ENCODE measurements at places on chromosomes 4 and X. TPM values are rescaled to one million over a fixed set of nuclear protein-coding genes. Genes with fewer than 3 reads are reported as not detected.

The CXorf51B gene
- not detected for total RNA-seq

The TMEM144 gene
- 6.6 TPM for total RNA-seq

The STEEP1 gene
- total RNA-seq = 15.4 TPM

The STBD1 gene
- total RNA-seq = 2.0 TPM

The BEX1 gene
- not detected for total RNA-seq

The PAGE2 gene
- not detected for total RNA-seq

The DDX3X gene
- total RNA-seq = 126 TPM

The TBC1D19 gene
- 21.9 TPM for total RNA-seq

The GLOD5 gene
- not detected for total RNA-seq

The HERC5 gene
- total RNA-seq = 1.4 TPM

The HMX1 gene
- not detected for total RNA-seq

The HSD17B13 gene
- not detected for total RNA-seq

The GRIA3 gene
- total RNA-seq = 2.6 TPM

The SPANXN3 gene
- total RNA-seq = not detected

The ARR3 gene
- not detected for total RNA-seq

The ANXA3 gene
- 5.9 TPM for total RNA-seq

The EOLA1 gene
- 11.0 TPM for total RNA-seq

The CCNA2 gene
- total RNA-seq = 55.5 TPM

The GAGE1 gene
- total RNA-seq = not detected

The FAAH2 gene
- total RNA-seq = not detected

The SASH3 gene
- not detected for total RNA-seq

The IRF2 gene
- 22.9 TPM for total RNA-seq

The KLHL13 gene
- 2.9 TPM for total RNA-seq

The LIMCH1 gene
- total RNA-seq = 0.73 TPM

The FOXP3 gene
- not detected for total RNA-seq

The TRIML2 gene
- not detected for total RNA-seq

The H2BW2 gene
- total RNA-seq = not detected

The LEF1 gene
- total RNA-seq = 0.37 TPM

The DKK2 gene
- total RNA-seq = 0.39 TPM

The WDR19 gene
- 32.5 TPM for total RNA-seq

The CACNA1F gene
- not detected for total RNA-seq

The FUNDC1 gene
- total RNA-seq = 11.4 TPM

The DAPP1 gene
- not detected for total RNA-seq

The CYSLTR1 gene
- not detected for total RNA-seq

The RFC1 gene
- total RNA-seq = 37.8 TPM

The CLDN34 gene
- not detected for total RNA-seq

The CT45A5 gene
- not detected for total RNA-seq

The TKTL1 gene
- not detected for total RNA-seq

The CCKAR gene
- not detected for total RNA-seq

The UGT2A1 gene
- total RNA-seq = not detected

The ARMCX4 gene
- 3.1 TPM for total RNA-seq

The SORBS2 gene
- 3.7 TPM for total RNA-seq

The ADH4 gene
- total RNA-seq = not detected

The SATL1 gene
- not detected for total RNA-seq

The RTL3 gene
- total RNA-seq = not detected

The PLRG1 gene
- total RNA-seq = 69.0 TPM

The MGARP gene
- 1.8 TPM for total RNA-seq

The AKAP14 gene
- total RNA-seq = not detected

The GLRA2 gene
- not detected for total RNA-seq

The SMS gene
- total RNA-seq = 124 TPM

The NPNT gene
- not detected for total RNA-seq

The PASD1 gene
- not detected for total RNA-seq

The ENOPH1 gene
- 31.2 TPM for total RNA-seq

The NAP1L3 gene
- 1.1 TPM for total RNA-seq

The GSX2 gene
- not detected for total RNA-seq

The NSG1 gene
- total RNA-seq = not detected
